Cardiac fibroblast (primary cell): ENCODE measurements at places on chromosomes 7 and 10.

DNA sequence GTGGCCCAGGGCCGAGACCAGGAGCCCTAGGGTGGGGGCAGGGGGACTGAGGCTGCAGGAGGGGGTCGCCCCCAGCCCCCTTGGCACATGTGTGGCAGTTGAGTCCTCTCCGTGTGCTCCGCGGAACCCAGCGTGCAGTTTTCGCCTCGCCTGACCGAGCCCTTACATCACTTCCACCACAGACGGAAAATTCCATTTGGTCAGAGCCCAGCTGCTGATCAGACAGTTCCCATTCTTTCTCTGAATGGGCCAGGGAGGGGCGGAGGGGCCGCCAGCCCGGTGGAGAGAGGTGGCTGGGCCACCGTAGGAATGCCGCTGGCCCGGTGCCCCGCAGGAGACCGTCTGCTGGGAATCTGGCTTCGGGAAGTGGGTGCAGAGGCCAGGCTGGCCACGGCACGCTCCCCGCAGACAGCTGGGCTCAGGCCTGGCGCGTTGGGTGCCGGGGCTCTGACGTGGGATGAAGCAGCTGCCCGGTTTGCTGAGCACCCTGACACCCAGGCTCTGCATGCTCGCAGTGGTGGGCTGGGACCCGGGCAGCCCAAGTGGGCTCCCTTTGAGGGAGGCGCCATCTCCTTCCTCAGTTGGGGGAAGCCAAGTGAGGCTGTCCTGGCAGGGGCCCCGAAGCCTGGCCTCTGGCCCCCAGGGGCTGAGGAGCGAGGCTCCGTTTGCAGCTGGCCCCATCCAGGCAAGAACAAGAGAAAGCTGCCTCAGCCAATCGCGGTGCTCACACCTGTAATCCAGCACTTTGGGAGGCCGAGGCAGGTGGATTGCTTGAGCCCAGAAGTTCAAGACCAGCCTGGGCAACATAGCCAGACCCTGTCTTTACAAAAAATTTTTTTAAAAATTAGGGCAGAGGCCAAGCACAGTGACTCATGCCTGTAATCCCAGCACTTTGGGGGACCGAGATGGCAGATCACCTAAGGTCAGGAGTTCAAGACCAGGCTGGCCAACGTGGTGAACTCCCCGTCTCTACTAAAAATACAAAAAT, 9.9 kb downstream of the TTYH3 start:
- peak; percentile 96 for DNase-seq

GRCh38 chr10:101709359-101710058, 14.5 kb upstream of the FBXW4 start:
- DNase-seq = no peak

DNA sequence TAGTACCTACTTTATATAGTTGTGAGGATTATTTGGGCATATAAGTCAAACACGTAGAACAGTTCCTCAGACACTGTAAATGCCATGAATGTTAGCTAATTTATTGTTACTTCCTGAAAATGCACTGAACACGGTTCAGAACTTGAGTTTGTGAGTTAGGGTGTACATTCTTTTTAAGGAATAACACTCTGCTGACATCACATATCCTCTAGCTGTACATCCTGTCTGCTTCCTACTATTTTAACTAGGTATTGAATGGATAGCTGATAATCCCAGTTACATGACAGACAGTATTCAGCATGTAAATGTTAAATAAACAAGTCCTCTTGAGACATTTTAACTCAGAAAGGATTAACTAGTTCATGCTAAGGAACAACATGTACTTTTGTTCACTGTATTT, 16.0 kb downstream of the SAMD8 start:
- peak; percentile 56 for DNase-seq

GRCh38 chr10:47019155-47020145, 108.2 kb downstream of the PTPN20 start:
- no peak for DNase-seq

- DNase-seq = no peak
Measured at GRCh38 chr7:25802473-25802872, 349.5 kb upstream of the NFE2L3 start.

- no peak for DNase-seq
Measured at GRCh38 chr10:53699684-53700083, 927.1 kb upstream of the MBL2 start.

- DNase-seq = no peak
Measured at GRCh38 chr7:142927085-142927745, 6.3 kb downstream of the TRPV5 start.
